IMR-90 (cell line): ENCODE measurements at places on chromosomes 7 and 10. TPM values are rescaled to one million over a fixed set of nuclear protein-coding genes. Genes with fewer than 3 reads are reported as not detected.

DNA sequence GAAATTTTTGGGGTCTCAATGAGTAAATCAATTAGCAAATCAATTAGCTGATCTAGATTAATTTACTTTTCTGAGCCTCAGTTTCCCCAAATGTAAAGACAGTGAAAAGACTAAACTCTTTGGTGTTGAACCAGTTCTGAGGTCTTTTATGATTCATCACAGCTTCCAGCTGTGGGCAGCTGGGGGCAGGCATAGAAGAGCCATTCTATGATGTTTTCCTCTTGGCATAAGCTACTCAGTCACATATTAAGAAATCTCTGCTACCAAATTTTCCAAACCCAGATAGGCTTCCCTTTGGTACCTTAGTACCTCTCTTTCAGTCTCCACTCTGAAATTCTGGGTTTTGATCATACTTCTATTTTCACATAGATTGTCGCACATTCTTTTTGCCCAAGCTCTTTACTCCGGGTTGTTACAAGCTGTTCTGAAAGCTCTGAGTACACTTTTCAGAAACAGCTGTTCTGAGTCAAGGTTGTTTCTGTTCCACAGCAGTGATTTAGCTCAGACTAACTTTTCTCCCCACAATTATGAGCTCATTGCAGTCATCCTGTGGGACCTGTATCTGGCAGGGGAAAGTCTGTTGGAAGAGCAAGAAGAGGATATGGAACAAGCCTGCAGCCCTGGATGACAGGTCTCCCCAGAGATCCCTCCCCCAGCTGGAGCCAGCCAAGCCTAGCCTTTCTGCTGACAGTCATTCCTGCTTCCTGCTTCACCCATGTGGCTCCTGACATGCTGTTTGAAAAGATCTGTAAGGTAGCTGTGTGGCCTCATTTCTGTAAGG lies 599.6 kb upstream of the GHITM start:
- DNase-seq: no peak

DNA sequence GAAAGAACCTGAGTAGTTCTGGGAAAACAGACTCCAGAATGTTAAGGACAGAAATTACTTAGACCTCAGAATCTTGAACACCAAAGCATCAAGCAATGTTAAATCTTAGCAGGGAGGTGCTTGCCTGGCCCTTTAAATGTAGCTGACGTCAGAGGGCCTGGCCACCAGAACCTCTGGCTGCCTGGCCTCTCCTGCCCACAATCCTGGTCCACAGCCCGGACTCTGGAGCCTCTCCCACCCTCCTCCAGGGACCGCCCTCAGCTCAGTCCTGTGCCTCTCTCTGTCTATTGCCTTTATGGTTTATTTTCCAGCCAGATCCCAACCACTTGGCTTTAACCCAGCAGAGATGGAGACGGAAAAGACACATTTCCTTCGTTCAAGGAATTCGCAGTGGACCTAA lies 42.2 kb upstream of the EGR2 start:
- DNase-seq: peak; percentile 3

- DNase-seq: no peak
Observed at GRCh38 chr7:135260470-135260869, 26.8 kb downstream of the STRA8 start.

GRCh38 chr7:158107806-158108205 lies 479.8 kb downstream of the PTPRN2 start:
- DNase-seq: no peak

GRCh38 chr7:47422611-47423010 lies 159.3 kb downstream of the TNS3 start:
- peak; percentile 52 for DNase-seq

DNA sequence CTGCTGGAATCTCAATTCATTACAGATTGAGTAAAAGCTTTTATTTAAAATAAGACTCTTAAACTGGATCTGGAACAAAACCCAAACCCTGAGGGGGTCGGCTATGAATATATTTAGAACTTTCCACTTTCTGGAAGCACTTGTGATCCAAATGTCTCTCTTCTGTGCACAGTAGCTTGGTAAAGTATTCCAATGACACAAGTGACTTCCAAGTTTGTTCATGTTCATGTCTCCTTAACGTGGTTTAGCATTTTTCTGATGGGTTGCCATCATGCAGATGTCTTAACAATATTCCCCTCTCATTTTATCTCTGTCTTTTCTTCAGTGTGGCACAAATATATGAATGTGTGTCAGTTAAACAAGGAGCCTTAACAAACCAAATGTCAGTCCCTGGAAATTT lies 191.9 kb upstream of the SORCS1 start:
- no peak for DNase-seq

GRCh38 chr10:22346096-22346661 lies 883 bp downstream of the SPAG6 start:
- no peak for DNase-seq

- no peak for DNase-seq
Observed at GRCh38 chr7:100968031-100968430, 1.3 kb upstream of the MUC12 start.

DNA sequence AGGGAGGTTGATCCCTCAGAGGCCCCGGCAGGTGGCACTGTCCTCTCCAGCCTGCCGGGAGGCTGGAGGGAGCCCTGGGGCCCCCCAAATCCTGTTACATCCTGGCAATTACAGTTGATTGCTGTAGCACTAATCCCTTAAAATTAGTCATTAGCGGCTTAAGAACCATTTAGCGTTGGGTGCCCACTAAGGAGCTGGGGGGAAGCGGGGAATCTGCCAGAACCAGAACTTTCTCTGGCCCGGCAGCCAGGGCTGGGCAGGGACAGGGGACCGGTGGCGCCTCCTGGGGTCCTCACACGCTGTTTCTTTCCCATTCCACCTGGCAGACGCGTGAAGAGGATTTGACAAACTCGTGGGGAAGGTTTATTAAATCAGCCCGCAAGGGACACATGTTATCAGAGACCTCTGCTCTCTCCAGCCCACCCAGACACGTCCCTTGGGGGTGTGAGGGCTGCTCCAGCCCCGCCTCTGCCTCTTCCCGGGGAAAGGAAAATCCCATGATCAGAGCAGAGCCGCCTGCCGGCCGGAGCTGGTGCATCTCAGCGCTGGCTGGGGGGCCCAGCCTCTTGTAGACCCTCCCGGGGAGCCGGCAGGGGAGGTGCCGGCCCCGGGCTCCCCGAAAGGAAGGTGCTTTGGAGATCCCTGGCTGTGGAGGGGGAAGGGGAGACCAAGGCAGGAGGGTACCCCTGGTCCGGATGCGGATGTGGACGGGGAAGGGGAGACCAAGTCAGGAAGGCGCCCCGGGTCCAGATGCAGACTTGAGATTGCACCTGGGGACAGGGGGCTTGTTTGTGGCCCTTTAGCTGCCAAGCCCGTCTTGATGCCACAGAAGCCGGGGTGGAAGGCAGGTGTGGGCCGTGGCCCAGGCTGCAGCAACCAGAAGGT lies 142.7 kb downstream of the ELFN1 start:
- no peak for DNase-seq

DNA sequence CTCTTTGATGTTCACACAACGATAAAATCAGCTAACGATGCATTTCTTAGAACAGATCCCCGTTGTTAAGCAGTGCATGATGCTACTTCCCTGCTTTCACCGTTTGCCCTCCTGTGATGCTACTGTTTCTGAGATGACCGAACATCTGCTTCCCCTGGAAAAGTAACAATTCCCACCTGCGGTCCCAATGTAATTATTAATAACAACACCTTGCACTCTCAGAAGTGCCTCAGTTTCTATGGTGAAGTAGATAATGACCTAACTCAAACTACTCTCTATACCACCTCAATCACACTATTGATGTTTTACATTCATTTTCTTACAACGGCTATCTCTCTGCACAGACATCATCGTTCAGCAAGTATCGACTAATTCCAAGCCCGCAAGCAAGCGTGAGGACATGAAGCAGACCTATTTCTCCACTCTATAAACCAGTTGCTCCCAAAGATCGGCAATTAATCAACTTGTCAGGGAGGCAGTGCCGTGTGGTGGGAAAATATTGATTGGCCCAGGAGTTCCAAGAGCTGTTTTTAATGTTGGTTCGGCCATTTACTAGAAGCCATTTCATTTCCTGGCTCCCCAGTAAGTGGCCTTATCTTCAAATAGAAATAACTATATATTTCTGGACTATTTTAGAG lies 42.7 kb downstream of the FAM107B start:
- no peak for DNase-seq

- no peak for DNase-seq
Observed at GRCh38 chr7:1597066-1597760, 27.4 kb upstream of the PSMG3 start.

DNA sequence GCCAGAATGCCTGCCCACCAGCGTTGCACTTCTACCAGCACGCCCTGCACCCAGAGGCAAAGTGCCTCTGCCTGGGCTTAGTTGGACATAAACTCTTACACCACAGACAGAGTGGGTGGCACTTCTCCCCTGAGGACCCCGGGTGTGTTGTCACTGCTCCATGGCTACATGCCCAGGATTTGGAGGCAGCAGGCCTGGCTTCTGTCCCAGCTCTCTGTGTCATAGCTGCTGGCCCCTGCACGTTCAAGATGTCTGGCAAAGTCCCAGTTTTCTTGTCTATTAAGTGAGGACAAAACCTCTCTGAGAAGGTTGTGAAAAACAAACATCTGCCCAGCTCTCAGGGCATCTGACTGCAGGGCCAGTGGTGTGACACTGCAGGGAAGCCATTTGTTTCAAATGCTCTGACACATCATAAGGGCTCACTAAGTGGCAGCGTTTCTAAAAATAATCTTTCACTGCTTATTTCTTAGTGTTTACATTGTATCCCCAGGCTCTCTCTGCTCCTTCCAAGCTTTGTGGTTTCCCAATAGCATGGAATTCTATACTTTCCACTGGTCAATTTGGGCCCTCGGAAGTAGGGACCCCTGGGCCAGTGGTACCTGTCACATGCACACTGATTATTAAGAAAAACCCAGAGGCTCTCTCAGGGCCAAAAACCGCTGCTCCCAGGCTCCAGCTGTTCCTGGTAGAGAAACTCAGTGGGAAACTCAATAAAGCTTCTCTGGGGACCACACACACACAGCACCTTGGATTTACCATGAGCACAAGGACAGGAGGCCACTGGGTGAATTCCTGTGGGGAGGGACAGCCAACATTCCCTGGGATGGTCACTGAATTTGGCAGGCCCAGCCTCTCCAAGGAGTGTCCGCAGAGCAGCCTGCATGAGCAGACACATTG lies 86.2 kb upstream of the ANLN start:
- DNase-seq: peak; percentile 95

DUSP5 gene
- total RNA-seq: 42.1 and 55.3 TPM in 2 replicates

PON1 gene
- total RNA-seq: not detected in 2 replicates

CFTR gene
- under 0.01 and 0.18 TPM in 2 replicates for total RNA-seq

STX1A gene
- total RNA-seq: 9.3 and 10.0 TPM in 2 replicates

PILRA gene
- total RNA-seq: not detected in 2 replicates

TMEM184A gene
- total RNA-seq: 0.28 and 0.36 TPM in 2 replicates

EN2 gene
- not detected in 2 replicates for total RNA-seq
